ENCODE measurements at places on chromosomes 1 and 21.

DNA sequence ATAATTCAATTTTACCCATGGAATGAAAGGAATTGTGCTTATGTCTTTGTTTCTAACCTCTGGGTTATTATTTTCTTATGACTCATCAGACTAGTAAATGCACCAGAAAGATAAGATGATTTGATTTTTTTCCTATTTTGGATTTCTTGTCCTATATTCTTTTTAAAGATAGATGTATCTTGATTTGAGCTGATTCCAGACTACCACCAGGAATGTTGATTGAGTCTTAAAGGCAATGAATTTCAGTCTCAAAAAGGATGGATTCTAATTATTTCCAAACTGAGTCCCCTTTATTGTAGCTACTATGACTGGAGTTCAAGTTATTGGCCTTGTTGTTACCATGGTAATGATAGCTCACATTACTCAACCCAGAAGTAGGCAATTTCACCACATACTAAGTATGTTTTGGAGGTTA is 95.8 kb upstream of the RGS4 start:
- no peak for DNase-seq
- no peak overlapping the region for H3K4me3 ChIP-seq
- H3K4me1 ChIP-seq: no peaks in the 10 kb centered on the region
- no peaks in the 10 kb centered on the region for H3K36me3 ChIP-seq
- no peaks in the 10 kb centered on the region for H3K27me3 ChIP-seq

DNA sequence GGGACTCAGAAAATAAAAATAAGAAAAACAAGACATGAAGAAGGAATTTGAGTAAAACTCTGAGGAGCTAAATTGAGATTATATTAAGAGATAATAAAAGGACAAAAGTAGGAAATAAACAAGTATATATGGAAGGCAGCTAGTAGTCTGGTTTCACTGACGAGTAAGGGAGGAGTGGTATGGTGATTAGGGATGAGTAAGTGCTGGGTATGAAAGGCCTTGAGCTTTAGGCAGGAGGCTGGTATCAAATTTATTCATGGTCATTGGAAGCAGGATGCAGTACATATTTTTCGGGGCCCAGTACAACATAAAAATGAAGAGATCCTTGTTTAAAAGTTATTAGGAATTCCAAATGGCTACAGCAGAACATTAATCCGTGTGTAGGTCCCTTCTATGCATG is 789.7 kb upstream of the PRMT6 start:
- H3K4me1 ChIP-seq: no peaks in the 10 kb centered on the region
- H3K4me3 ChIP-seq: no peak overlapping the region
- no peak overlapping the region for H3K27ac ChIP-seq

- H3K36me3 ChIP-seq: no peaks in the 10 kb centered on the region
- no peak for DNase-seq
Measured at GRCh38 chr1:68217060-68217554, 15.2 kb downstream of the WLS start.

GRCh38 chr1:61210435-61211154 is 128.2 kb downstream of the NFIA start:
- no peak overlapping the region for H3K27ac ChIP-seq
- DNase-seq: no peak
- no peaks in the 10 kb centered on the region for H3K27me3 ChIP-seq
- no peak overlapping the region for H3K4me3 ChIP-seq
- no peaks in the 10 kb centered on the region for H3K36me3 ChIP-seq

- H3K4me3 ChIP-seq: no peak overlapping the region
- no peak for DNase-seq
- peaks cover 21% of the 10 kb centered on the region for H3K4me1 ChIP-seq
- H3K27ac ChIP-seq: no peak overlapping the region
Measured at GRCh38 chr21:36710729-36711048, 11.8 kb downstream of the SIM2 start.

- H3K4me1 ChIP-seq: no peaks in the 10 kb centered on the region
- H3K4me3 ChIP-seq: no peak overlapping the region
- no peak for DNase-seq
Measured at GRCh38 chr1:108708691-108709660, 3.7 kb upstream of the FNDC7 start.

GRCh38 chr21:46397211-46397905 is 61.3 kb upstream of the DIP2A start:
- peaks cover 84% of the 10 kb centered on the region for H3K36me3 ChIP-seq
- no peaks in the 10 kb centered on the region for H3K27me3 ChIP-seq
- no peak for DNase-seq
- no peak overlapping the region for H3K4me3 ChIP-seq
- H3K4me1 ChIP-seq: no peaks in the 10 kb centered on the region

DNA sequence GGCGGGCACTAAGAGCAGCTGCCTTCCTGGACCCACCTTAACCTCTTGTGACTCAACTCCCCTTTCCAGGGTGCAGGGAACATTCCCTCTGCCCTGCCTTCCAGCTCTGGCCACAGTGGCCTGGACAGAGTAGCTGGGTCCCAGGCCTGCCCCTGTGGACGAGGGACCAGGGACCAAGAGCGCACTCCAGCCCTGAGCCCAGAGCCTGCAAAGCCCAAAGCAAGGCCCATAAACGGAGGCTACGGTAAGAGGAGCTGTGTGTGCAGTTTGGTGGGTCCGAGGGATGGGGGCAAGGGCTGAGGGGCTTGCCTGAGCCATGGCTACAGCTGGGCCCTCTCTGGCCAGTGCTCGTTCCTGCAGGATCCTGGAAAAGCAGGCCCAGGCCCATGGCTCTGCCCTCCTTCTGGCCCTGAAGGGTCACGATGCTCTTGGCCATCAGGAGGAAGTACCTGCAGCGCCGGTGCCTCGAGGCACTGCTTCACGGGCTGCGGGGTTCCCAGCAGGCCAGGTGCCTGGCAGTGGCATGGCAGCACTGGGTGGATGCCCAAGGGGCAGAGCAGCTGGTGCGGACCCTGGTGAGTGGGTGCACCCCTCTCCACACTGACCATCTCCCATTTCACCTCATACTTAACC is 17.8 kb downstream of the MTHFR start:
- peak overlapping the region; percentile 98 for H3K27ac ChIP-seq
- H3K4me1 ChIP-seq: peaks cover 72% of the 10 kb centered on the region
- H3K36me3 ChIP-seq: peaks cover 27% of the 10 kb centered on the region
- no peak for DNase-seq
- H3K27me3 ChIP-seq: no peaks in the 10 kb centered on the region

GRCh38 chr1:178086294-178086693 is 7.6 kb upstream of the RASAL2 start:
- no peaks in the 10 kb centered on the region for H3K36me3 ChIP-seq
- no peak for DNase-seq
- H3K27ac ChIP-seq: no peak overlapping the region
- H3K4me1 ChIP-seq: peaks cover 9% of the 10 kb centered on the region

- H3K27ac ChIP-seq: no peak overlapping the region
- H3K27me3 ChIP-seq: no peaks in the 10 kb centered on the region
- no peaks in the 10 kb centered on the region for H3K36me3 ChIP-seq
- no peak for DNase-seq
- H3K4me3 ChIP-seq: no peak overlapping the region
- H3K4me1 ChIP-seq: peaks cover 22% of the 10 kb centered on the region
Measured at GRCh38 chr1:30962609-30963508, 54.3 kb upstream of the SDC3 start.

GRCh38 chr21:45249626-45250025 is 38.1 kb downstream of the POFUT2 start:
- H3K27me3 ChIP-seq: no peaks in the 10 kb centered on the region
- H3K36me3 ChIP-seq: no peaks in the 10 kb centered on the region
- no peaks in the 10 kb centered on the region for H3K4me1 ChIP-seq
- peak overlapping the region; percentile 16 for H3K27ac ChIP-seq
- no peak overlapping the region for H3K4me3 ChIP-seq

DNA sequence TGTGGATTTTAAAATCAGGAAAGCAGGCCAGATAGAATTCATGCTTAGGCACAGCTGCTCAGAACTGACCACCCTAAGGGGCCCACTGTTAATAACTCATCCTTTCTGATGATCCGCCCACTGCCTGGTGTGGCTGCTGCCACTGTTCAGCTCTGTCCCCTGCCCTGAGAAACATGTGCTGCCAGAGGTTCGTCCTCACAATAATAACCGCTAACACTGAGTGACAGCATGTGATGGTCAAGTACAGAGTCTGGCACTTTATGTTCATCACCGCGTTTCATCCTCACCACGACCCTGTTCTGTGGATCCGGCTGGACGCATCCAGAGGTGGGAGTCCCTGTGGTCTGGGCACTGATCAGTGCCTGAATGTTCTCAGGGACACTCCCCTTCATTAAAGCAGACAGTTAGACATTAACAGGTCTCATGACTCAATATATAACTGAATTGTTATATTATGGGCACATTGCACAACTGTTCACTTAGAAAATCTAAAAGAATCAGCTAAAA is 108.6 kb downstream of the SIM2 start:
- no peaks in the 10 kb centered on the region for H3K36me3 ChIP-seq
- H3K27me3 ChIP-seq: no peaks in the 10 kb centered on the region
- H3K4me1 ChIP-seq: no peaks in the 10 kb centered on the region

DNA sequence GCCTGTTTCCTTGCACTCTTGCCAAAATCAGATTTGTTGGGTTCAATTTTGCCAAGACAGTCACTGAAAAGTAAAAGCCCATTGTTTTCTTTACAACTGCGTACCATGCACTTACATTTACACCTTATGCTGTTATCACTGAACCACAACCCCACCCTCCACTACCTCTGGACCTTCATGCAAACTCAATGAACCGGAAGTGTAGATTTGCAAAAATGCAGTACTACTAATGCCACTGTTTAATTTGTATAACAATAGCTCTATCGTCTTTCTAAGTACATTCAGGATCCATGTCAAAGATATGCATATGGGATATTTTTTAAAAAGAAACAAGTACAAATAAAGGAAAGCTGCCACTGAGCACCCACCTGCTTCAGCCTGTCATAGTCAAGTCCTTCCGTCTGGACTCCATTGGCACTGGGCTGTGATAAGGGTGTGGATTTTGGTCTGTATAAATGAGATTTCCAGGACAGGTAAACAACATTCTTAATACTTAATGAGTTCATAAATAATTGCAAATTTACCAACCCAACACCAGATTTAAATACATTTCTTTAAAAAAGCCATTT is 72.9 kb upstream of the LBR start:
- H3K4me3 ChIP-seq: no peak overlapping the region
- H3K36me3 ChIP-seq: no peaks in the 10 kb centered on the region
- no peak overlapping the region for H3K27ac ChIP-seq
- no peaks in the 10 kb centered on the region for H3K27me3 ChIP-seq
- no peak for DNase-seq

GRCh38 chr1:17438318-17439249 is 893 bp downstream of the RCC2 start:
- peaks cover 12% of the 10 kb centered on the region for H3K4me1 ChIP-seq
- H3K4me3 ChIP-seq: peak overlapping the region; percentile 68
- peak; percentile 45 for DNase-seq

GRCh38 chr1:150966011-150966410 is 8.6 kb downstream of the CERS2 start:
- H3K4me3 ChIP-seq: no peak overlapping the region
- DNase-seq: no peak
- peaks cover 38% of the 10 kb centered on the region for H3K36me3 ChIP-seq
- no peaks in the 10 kb centered on the region for H3K27me3 ChIP-seq
- no peak overlapping the region for H3K27ac ChIP-seq

GRCh38 chr1:7771823-7772299 is 765 bp downstream of the VAMP3 start:
- H3K27ac ChIP-seq: peak overlapping the region; percentile 95
- H3K4me3 ChIP-seq: peak overlapping the region; percentile 81
- no peak for DNase-seq
- no peaks in the 10 kb centered on the region for H3K27me3 ChIP-seq
- no peaks in the 10 kb centered on the region for H3K36me3 ChIP-seq

DNA sequence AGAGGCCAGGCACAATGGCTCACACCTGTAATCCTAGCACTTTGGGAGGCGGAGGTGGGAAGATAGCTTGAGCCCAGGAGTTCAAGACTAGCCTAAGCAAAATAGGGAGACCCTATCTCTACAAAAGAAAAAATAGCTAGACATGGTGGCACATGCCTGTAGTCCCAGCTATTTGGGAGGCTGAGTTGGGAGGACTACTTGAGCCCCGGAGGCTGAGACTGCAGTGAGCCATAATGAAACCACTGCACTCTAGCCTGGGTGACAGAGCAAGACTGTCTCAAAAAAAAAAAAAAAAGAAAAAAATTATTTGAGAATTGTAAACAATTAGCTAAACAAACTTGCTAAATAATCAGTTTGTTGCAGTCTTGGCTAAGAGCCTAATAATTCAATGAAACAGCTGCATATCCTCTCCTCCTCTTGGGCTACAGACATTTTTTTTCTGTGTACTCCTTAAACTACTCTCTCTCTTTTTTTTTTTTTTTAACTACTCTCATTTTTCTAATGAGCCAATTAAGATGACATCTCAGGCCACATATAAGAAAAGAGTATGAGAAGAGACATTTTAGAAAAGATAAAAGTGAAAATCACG is 10.5 kb upstream of the DNAJB4 start:
- H3K27me3 ChIP-seq: no peaks in the 10 kb centered on the region
- DNase-seq: no peak
- no peak overlapping the region for H3K4me3 ChIP-seq
- H3K27ac ChIP-seq: no peak overlapping the region
- H3K36me3 ChIP-seq: no peaks in the 10 kb centered on the region

DNA sequence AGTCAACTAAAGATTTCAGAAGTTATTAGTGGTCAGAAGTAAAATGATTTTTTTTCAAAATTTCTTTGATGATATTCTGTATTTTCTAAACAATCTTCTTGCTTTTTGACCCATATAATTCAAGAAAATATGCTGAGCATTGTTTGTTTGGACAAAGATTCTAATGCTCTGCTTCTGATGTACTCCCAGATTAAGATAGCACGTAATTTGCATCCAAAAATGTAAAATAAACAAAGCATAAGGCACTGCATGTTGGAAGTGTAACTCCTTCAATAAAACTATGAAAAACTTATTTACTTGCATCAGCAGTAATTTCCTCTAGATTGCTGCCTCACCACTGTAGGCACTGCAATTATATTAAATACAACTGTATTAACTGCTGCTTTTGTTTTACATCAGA is 1054.1 kb downstream of the TTLL7 start:
- no peak for DNase-seq
- no peak overlapping the region for H3K27ac ChIP-seq
- no peaks in the 10 kb centered on the region for H3K4me1 ChIP-seq
- no peak overlapping the region for H3K4me3 ChIP-seq

DNA sequence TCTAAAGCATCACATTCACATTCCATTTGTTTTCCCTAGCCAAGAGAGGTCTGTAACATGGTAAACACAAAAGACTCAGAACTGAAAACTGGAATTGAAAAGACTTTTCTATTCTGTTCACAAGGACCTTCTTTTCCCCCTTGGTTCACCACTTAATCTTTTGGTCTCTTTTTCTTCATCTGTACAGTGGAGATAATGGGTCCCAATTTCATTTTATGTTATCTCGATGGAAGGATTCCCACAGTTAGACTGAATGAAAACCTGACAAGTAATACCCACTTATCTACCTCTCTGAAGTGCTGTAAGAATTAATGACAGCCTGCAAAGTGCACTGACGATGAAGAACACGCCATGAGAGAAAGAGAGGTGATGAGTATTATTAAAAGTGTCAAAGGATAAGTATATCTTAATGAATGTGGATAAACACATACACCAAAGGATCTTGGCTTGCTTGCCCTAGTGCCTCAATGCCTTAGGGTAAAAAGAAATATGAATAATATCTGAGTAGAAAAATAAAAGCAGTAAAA is 71.5 kb downstream of the CYYR1 start:
- no peaks in the 10 kb centered on the region for H3K27me3 ChIP-seq
- no peak overlapping the region for H3K27ac ChIP-seq
- no peaks in the 10 kb centered on the region for H3K4me1 ChIP-seq
- no peak overlapping the region for H3K4me3 ChIP-seq

Data from tibial nerve (tissue), 4 donors.